ENCODE measurements at places on chromosomes 2 and 18.

DNA sequence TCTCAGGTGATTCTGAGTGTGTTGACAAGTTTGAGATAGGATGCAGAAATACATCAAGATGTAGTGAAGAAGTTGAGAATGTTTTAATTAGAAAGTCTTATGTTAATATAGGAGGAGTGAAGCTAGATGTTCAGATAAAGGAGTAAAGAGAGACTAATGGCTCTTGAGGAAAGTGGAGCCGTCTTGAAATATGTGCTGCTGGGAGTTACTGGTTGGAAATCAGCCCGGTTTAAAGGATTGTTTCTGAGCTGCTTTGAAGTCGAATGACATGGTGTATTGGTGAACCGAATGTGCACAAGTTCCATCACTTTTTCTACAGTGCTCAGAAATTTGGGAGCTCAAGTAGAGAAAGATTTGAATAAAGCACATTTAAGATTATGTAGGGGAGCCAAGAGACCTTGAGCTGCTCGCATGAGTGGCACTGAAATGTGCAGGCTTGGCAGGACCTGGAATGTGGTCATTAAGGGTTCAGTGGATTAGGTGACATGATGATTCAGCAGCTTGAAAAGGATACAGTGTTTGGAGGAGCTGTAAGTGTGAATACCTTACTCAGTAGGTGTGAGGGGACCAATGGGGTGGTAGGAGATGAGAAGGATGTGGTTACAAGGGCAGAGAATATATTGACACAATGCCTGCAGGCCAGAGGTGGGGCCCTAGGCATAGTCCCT is 68.6 kb downstream of the CAB39 start:
- DNase-seq, result peak; percentile 77

- DNase-seq, result no peak
Observed at GRCh38 chr2:140154706-140155105, 1374.5 kb upstream of the NXPH2 start.

DNA sequence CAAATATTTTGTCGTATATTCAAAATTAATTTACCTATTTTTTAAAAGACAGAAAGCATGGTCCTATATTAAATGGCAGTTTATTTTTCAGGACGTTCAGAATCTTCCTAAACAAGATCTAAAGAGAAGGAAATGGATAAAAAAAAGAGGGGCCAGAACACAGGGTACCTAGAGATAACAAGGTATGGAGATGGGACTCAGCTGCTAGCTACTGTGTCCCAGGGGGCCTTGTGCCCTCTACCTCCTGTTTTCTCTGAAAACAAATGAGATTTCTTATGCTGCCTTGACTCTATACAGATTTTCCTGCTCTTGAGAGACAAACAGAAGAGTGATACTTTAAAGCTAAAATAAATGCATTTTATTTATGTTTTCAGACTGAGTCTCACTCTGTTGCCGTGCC is 9.3 kb downstream of the PRKD3 start:
- DNase-seq, result no peak

DNA sequence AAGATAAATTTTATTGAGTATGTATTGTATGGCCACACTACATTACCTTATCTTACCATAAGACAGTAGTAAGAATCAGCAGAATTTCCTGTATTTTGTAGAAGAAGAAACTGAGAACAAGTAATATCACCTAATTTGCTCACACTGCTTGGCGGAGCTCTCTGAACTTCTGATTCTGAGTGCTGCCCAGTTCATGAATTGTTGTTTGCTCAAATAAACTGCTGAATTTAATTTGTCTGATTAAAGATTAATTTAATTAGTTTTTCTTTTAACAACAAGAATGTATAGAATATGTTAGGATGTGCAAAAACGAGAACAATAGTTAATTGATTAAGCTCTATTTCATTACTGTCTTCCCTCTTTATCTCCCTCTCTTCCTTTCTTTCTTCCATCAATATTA is 100.1 kb upstream of the ERBB4 start:
- no peak for DNase-seq

- DNase-seq, result no peak
Observed at GRCh38 chr2:51597086-51597485, 565.2 kb upstream of the NRXN1 start.

GRCh38 chr2:227198866-227199265 is 34.4 kb downstream of the COL4A3 start:
- DNase-seq, result no peak

DNA sequence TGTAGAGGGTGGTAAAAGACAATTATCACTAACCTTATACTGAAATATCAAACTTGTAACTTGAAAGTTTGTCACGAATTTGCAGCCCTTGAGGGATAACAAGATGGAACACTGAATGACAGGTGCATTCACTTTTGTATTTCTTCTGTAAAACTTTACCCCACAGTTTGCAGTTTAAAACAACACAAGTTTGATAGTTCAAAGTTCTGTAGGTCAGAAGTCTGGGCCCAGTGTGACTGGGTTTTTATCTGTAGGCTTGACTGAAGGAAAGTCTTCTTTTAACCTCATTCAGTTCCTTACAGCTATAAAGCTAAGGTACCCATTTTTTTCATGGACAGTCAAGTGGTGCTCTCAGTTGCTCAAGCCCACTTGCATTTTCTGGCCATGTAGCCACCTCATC is 257.1 kb upstream of the NRXN1 start:
- no peak for DNase-seq

DNA sequence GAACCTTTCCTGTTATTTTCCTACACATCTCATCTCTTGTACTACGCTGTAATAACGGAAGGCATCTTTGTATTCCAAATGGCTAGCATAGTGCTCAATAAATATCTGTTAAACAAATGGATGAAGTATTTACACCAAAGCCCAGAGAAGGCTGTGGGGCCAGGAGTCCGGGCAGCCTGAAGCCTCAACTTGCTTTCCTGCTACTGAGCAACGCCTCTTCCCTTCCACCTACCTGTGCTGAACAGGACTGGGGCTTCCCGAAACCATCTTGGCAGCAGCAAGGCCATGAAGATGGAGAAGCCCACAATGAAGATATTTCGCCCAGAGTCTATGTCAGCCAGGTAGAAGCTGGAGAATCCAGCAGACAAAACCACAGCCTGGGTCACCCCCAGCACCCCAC is 2.5 kb upstream of the NHEJ1 start:
- no peak for DNase-seq

DNA sequence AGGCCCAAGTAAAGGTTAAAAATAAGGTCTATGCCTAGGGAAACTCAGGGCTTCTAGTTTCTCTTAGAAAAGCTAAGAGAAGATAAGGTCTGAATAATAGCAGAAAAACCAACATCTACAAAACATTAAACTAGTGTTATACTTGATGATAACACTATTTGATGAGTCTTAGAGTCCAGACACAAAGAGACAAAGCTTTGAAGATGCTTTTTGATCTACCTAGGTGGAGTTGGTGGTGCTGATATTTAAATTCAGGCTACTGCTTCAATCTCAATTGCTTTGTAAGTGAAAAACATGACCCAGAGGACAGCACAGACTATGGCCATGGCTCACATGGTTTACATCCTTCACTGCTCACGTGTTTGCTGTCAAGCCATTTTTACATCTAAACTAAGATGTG is 11.7 kb upstream of the MFF start:
- no peak for DNase-seq

- DNase-seq, result no peak
Observed at GRCh38 chr2:140624200-140624599, 1506.6 kb downstream of the LRP1B start.

- no peak for DNase-seq
Observed at GRCh38 chr18:74281011-74281979, 10.5 kb downstream of the CYB5A start.

DNA sequence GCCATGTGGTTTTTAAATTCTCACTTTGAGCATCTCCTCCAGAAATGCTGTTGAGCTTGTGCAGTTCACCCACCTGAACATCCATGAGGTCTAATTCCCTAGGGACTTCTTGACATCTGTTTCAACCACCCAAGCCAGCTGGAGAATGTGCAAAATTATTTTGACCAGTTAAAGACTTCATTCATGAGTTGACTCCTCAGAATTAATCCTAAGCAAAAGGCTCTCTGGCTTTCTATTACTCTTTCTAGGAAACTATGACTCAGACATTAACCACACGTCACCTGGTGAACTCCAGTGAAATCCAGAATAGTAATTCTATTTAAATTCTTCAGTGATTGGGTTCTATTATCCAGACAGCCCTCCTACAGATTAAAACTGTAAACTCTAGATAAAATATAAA is 247.5 kb downstream of the NBAS start:
- DNase-seq, result peak; percentile 23

GRCh38 chr18:79975043-79975442 is 10.6 kb downstream of the HSBP1L1 start:
- DNase-seq, result no peak

DNA sequence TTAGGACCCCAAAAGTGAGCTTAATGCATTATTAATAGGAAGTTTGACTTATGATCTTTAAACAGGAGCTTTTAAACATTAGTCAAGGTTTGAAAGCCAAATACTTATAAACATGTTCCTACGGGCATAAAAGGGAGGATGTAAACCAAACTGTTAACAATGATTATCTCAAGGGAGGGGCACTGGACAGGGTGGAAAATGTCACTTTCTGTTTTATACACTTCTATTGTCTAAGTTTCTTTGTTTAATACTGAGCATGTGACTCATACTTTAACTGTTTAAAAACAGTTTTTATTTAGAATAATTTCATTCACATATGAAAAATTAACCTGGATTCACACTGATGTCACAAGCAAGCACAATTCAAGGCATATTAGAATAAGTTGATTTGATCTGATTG is 18.3 kb upstream of the ITGA6 start:
- no peak for DNase-seq

DNA sequence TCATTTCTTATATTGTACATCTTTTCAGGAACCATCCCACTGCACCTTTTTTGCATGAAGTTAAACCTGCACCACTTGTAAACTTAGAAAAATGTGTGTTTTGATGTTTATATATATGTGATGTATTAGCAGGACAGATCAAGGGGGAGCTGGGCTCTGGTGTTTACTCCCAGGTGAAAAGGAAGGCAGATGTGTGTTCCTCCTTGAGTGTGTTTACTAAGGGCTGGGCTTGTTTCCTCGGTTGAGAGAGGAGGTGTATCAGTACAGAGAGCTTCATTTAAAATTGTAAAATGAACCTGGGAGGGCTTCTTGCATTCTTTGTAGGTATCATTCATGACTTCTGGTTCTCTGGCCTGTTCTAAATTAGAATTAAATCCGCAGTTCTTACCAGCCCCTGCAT is 14.8 kb downstream of the LPIN1 start:
- DNase-seq, result no peak

Data from CD4-positive, alpha-beta T cell treated with Interleukin-2 at 100 ng/mL for 4 hours (primary cell).